ENCODE measurements at places on chromosomes 7 and 10.

DNA sequence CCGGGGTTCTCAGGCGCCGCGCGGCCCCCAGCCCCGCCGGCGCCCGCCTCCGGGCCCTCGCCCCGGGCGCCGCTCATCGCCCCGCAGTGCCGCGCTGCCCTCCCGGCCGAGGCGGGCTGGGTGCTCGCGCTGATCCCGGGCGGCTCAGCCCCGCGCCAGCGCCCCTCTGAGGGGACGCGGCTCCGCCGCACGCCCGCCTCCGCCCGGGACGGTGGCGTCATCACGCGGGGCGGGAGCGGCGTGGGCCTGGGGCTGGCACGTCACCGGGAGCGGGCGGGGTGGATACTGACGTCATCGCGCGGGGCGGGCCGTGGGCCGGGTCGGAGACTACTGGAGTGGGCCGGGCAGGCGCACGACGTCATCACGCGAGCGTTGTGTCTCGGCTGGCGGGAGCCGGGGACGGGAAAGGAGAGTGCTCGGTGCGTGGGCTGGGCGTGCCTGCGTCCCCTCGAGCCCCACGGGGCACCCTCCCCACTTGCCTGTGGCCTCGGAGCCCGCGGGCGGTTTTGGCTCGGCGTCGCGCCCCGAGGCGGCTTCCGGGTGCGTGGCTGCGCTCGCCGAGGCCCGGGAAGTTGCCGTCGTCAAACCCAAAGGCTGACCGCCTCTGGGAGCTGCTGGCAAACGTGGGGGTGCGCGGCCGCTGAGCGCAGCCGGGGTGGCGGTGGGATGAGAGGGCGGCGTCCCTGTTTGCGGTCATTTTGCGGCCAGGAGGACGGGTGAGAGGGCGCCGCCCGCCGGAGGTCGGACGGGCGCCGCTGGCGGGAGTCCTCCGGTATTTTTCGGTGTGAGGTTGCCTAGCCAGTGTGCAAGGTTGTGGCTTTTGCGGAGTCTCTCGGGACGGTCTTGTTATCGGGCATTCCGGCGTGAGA is at the start of gene ESYT2:
ESYT2 (minus strand) TSS at position 168 of the 869 bp plus-strand sequence; CDS start at position 77, 91 bp downstream.
- peak; percentile 99 for DNase-seq

DNA sequence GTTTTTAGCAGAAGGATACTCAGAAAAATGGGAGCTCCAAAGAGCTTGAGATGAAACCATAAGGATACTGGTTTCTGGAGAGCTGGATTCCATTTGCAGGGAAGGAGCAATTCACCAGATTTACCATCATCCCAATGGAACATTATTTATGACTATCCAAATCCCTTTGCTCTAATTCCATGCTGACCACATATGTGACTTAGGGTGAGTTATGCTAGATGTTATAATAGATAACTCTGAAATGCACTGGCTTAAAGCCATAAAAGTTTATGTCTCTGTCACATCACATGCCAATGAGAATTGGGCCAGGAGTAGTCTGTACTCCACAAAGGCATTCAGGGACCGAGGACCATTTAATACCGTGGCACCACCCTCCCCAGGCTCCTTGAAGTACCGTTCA is 185.2 kb downstream of the SKIDA1 start:
- DNase-seq = no peak

GRCh38 chr7:45359776-45360175 is 202.2 kb downstream of the RAMP3 start:
- DNase-seq = peak; percentile 27

DNA sequence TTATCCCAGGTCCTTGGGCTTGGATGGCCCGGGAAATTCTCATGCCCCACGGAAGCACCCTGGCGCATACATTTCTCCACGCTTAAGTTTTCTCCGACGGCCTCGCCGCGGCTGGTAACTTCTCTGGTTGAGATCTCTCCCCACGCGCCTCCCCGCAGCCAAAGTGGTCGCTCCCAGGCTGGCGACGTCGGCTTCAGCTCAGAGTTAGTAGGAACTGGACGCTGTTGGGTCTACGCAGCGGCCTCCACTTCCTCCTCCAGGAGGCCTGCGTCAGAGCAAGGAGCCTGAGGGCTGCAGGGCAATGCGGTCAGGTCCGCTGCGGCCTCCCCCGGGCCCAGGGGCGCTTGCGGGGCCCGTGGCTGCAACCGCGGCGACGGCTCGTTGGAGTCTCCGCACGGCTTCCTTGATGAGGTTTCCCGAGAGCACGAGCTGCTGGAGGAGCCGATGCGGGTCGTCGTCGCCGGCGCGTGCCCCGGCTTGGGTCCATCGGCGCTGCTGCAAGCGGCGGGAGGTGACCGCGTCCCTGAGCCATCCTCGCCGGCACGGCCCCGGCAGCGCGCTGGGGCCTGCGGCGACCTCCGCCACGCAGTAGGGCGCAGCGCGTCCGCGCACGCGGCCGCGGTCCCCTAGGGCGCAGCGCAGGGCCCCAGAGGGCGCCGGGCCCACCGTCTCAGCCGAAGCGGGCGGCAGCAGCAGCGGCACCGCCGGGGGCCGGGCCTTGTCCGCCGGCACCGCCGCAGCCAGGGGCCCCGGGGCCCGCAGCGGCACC is 744 bp downstream of the FRAT2 start:
- DNase-seq = peak; percentile 57

DNA sequence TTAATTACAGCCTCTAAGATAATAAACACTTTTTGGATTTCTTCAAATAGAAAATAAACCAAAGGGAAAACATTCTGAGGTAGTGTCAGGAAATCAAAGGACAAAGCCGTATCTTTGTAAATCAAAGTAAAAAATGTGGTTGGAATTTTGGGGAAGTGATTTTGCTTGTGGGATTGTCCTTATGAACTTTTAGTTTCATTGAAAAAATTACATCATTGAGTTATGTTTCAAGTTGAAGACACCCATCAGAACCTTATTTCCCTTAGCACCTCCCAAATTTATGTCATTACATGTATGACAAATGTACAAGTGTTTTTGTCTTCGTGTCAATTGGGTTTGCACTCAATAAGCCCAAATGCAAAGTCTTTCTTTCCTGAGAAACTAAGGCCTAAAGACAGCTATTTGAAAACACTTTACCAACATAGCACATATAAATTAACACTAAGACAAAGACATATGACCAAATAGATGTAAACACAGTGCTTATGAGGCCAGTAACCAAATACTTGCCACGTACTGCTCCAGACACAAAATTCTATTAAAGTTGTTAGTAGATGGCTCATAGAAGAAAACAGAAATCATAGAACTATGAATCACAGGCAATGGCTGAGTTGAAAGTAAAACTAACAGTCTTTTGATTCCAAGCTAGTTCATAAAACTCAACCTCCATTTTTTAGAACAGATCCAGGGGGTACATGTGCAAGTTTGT is 26.9 kb upstream of the LAMB4 start:
- no peak for DNase-seq

- no peak for DNase-seq
Measured at GRCh38 chr7:1915956-1916600, 246.0 kb downstream of the ELFN1 start.

- DNase-seq = no peak
Measured at GRCh38 chr7:109616551-109617069, 1046.9 kb downstream of the DNAJB9 start.

DNA sequence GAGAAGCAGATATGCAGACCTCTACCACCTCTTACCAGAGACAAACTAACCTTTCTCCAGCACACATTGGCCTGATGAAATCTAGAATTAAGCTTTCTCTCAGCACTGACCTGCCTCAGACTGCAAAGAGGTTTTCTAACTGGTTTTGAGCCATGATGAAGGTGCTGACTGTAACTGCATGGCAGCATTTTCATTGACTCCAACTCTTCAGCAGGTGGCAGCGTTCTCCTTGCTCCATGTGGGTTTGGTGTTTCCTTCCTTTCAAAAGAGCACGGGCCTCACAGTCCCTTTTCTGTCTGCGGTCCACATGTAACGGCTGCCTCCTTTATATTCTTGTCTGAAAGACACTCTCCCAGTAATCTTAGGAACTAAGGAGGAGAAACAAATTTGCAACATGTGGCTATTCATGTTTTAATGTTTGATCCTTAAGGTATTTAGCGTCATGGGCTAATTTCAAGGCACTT is 12.6 kb downstream of the KLLN start:
- DNase-seq = peak; percentile 79

GRCh38 chr10:8584666-8585065 is 530.2 kb downstream of the GATA3 start:
- no peak for DNase-seq

GRCh38 chr10:124632566-124632965 is 111.6 kb downstream of the FAM53B start:
- DNase-seq = no peak

DNA sequence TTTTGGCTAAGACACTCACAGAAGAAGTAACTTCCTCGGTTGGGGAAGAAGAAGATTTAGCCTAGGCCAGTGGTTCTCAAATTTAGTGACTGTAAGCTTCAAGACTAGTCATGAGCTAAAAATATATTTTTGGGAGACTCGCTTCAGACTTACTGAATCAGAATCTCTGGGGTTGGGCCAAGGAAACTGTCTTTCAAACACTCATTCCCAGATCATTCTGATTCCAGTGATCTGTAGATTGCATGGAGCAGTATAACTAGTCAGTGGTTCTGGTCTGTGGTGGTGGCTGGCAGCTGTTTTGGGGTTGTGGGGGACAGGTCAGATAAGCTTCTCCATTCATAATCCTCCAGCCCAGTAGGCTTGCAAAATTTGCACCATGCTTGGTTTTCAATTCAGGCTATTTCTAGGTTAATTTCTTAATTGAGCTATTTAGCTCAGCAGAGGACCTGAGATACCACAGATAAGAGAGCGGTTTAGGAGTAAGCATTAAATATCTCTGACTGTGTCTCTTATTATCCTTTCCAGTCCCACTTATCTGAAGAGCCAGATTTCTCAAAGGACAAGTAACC is 3.8 kb upstream of the KAT6B start:
- no peak for DNase-seq

- DNase-seq = peak; percentile 55
Measured at GRCh38 chr10:69359594-69359993, 57.1 kb downstream of the TACR2 start.

GRCh38 chr10:23754179-23754578 is 315.3 kb downstream of the OTUD1 start:
- no peak for DNase-seq

DNA sequence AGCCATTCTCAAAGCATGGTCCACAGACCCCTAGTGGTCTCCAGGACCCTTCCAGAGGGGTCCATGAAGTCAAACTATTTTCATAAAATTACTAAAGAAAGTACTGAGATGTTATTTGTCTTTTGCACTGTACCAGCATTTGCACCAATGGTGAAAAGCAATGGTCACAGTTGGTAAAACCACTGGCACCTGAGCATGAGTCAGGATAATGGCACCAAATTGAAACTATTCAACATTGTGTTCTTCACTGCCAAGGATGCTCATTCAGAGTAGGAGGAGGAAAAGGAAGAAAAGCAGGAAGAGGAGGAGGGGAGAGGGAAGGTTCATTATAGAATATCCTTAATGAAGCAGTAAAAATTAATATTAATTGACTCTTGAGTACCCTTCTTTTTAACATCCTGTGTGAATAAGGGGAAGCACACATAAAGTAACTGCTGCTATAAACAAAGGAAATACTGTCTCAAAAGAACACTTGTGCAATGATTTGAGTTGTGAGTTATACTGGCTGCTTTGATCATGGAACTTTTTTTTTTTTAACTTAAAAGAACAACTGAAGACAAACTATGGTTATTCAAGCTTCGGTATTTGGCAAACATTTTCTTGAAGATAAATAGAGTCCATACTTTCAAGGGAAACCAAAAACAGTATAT is 60.2 kb downstream of the MPP7 start:
- no peak for DNase-seq

- DNase-seq = no peak
Measured at GRCh38 chr10:79113827-79114226, 45.1 kb downstream of the ZMIZ1 start.

GRCh38 chr7:74293577-74293908 is 4.3 kb downstream of the CLIP2 start:
- DNase-seq = no peak
